ENCODE measurements at places on chromosomes 16 and 17.
A peak's percentile ranks its signal among the peaks of the same experiment; 100 is the strongest.

GRCh38 chr17:51926448-51926847 is 232.1 kb downstream of the CA10 start:
- DNase-seq, result no peak

- no peak for DNase-seq
These were observed 130.1 kb downstream of the FOXL1 start for GRCh38 chr16:86708431-86708830.

DNA sequence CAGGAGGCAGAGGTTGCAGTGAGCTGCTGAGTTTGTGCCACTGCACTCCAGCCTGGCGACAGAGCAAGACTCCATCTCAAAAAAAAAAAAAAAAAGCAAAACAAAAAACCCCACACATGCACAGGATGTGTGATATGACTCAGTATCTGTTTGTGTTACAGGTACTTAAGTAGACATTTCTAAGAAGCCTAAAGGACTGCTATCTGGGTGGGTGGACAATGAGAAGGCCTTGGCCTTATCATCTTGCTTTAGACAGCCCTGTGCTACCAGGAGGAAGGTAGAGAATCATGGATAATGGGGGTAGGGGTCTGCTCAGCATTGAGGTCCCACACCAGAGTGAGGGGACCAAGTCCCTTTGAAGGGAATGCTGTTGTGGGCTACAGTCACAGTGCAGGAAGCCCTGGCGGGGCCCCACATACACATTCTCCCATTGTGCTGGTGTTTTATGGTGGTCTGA is 26.7 kb downstream of the PLD6 start:
- no peak for DNase-seq

DNA sequence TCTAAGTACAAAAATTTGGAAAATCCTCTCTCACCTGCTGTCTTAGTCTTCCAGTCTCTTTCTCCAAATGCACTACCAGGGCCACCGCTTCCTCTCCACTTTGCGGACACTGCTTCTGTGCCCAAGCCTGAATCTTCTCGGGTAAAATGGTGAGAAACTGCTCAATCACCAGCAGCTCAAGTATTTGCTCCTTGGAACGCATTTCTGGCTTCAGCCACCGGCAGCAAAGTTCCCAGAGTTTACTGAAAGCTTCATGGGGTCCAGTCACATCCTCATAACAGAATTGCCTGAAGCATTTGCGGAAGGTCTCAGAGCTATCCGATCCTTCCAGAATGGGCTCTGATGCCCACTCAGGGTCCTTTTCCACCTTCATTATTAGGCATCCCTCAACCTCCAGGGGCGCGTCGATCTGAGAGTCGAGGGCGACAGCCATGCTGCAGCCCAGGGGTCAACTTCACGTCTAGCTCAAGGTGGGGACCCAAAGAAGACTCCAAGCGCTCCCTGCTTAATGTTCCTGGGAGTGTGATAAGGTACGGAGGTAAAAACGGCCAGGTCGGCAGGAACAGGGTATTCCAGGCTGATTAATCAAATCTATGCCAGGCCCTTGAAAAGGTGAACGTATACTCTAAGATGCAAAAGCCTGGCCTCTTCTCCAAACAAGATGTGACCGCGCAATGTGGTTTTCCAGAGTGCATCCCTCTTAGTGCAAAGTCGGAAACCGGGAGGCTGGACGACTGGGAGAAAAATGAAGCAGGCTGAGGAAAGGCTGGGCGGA is 763 bp downstream of the ZKSCAN2 start:
- no peak for DNase-seq

DNA sequence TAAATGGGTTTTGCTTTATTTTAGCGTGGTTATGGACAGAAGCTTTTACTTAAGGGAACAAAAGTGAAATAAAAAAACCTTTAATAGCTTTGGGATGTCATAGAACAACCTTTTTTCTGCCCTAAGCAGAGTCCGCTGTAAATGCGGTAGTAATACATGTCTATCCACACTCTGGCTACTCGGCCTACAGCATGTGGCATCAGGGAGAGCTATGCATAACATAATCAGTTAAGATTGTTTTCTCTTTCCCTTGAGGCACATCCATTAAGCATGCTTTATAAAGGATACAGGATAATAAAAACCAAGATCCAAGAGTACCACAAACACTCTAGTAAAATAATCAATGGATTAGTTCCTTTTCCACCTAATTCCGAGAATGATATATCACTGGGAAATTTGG is 10.3 kb downstream of the RPGRIP1L start:
- DNase-seq, result no peak

DNA sequence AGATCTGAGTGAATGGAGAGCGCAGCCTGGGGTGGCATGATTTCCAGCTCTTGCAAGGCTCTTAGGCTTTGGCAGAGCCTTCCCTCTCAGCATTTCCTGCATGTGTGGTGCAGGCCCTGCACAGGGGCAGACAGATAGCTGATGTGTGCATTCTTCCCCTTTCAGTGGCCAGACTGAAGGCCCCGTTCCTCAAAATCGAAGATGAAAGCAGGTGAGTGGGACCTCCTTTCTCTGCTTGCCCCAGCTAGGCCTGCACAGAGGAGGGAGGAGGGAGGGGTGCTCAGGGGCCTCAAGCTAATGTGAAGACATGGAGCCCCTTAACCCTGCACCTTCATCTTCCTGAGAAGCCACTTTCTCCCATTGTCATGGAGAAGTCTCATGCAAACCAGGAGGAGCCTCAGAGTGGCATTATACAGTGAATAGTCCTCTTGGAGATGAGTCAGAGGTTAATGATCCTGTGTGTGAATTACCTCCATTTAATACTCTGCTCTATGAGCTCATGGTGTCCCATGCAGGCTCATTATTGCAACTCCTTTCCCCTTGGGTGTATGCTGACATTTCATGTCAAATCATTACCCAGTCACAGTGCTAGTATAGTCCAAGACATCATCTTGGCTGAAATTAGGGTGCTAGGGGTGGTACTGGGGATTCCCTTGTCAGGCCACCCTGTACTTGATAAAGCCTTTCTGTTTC is 20.4 kb upstream of the ADAM11 start:
- DNase-seq, result no peak

DNA sequence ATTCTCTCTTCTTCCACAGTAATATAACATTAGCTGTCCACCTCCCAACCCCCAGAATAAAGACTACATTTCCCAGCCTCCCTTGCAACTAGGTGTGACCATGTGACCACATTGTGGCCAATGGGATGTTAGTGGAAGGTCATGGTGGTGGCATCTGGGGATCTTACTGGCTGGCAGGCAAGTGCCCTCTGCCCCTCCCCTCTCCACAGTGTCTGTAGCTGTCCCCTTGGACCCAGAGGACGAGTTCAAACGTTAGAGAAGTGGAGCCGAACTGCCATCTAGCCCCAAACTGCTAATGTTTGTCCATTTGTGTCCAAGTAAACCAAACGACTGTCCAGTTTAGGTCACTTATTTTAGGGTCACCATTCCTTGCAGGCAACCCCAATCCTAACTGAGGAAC is 26.6 kb upstream of the KCNG4 start:
- no peak for DNase-seq

- DNase-seq, result no peak
These were observed 2.6 kb upstream of the ABCC3 start for GRCh38 chr17:50631908-50632571.

DNA sequence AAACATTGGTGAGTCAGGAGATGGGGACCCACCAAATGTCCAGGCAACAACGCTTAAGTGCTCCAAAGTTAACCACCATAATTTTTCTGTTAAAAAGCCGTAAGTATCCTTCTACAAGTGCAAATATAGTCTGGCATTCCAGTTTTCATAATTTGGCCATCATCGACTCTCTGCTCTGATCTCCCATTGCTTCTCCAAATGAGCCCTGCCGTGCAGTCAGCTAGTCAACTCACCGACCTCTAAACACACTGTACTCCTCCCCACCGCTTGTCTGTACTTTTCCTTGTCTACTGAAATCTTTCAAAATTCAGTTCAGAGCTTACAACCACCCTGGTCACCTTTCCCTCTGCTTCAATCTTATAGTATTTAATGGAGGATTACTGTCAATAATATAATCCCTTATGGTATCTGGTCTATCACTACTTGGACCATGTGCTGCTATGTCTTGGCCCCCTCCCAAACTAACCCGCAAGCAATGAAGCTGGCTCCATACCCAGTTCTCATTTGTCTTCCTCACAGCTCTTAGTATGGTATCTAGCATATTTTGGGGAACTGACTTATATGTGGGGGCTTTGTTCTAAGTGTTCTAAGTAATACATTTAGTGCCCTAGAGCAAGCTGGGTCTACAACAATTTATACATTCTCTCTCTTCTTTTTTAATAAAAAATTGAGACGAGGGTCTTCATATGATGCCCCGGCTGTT is 52.7 kb upstream of the SLC25A19 start:
- no peak for DNase-seq

DNA sequence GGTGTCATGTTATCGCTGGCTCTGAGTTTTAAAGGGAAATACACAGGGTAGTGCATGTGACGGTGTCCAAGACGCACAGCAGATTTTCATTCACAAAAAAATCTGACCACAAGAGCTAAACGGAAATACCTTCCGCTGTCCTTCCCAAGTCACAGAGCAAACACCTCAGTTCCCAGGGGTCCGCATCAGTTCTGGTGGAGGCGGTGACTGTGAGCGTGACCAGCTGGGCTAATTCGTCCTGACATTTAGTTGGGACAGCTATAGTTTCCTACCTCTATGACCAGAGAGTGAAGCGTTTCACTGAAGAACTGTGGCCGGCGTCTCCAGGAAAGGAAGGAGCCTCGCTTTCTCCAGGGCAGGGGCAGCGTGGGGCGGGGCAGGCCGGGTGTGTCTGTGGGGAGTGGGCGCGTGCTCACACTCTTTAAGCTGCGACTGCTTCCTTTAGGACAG is 10.5 kb upstream of the FASN start:
- DNase-seq, result no peak

DNA sequence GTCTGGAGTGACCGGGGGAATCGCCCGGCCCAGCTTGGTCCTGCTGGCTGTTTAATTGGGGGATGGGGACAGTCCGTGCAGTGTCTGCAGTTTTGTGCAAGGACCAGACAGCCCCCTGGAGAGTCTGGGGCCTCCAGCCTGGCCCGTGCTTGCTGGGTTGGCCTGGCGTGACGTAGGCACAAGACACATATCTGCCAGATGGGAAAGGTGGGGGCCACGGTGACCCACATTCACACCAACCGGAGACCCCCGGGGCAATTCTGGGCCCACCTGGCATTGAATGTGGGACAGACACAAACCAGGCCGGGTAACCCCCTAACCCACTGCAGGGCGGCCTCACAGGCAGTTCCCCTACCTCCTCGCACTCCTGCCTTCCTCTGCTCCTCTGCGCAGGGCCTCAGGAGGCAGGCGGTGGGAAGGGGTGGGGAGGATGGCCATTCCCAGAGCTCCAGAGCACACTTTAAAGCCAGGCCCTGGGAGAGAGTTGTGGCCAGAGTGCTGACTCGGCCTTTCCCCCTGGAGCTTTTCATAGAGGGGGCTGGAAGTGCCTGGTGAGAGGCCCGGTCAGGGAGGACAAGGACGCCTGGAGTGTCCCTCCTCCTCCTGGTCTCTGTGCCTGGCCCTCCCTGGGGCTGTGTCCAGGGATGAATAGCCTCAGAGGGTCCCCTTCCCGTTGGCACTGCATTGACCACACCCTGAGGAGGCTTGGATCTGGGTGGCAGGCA is 1.5 kb downstream of the MRC2 start:
- peak; percentile 75 for DNase-seq

DNA sequence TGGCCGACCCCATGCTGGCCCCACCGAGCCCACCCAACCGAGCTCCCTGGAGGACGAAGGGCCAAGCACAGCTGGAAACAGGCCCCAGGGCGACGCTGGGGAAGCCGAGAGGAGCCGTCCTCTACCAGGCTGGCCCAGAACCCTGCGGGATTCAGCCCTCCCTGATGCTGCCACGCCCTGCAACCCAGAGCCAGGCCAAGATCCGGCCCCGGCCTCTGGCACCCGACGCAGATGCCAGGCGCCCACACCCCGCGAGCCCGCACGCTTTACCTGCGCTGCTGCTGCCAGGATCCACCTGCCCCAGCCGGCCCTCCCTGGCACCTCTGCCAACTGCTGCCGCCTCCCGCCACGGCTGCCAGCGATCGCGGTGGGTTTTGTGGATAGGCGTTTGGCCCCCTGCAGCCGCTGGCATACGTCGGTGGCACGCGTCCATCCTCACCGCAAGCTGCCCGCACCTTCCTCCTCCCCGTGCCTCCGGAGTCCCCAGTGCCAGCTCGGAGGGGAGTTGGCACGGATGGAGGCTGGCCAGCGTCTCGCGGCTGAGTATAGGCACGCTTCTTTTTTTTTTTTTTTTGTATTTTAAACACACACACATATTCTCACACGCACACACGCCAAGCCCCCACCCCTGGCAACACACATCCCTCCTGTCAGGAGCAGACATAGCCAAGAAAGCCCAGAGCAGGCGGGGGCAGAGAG is 41.3 kb upstream of the ACSF3 start:
- DNase-seq, result no peak

DNA sequence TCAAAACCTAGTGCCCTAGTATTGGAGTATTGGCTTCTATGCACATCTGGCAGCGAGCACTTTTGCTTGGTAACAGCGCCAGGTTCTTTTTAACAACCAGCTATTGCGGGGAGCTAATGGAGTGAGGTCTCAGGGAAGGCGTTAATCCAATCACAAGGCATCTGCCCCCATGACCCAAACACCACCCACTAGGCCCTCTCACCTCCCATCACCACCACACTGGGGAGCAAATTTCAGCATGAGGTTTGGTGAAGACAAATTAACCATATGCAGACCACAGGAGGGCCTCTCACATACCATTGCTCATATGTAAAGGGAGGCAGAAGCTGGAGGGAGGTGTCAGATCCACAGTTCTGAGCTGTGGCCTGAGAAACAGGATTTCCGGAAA is 893 bp upstream of the ODF4 start:
- no peak for DNase-seq
